ENCODE measurements at places on chromosomes 1 and 21.

GRCh38 chr1:25711555-25712298 is 88.3 kb upstream of the SELENON start:
- DNase-seq, result no peak

DNA sequence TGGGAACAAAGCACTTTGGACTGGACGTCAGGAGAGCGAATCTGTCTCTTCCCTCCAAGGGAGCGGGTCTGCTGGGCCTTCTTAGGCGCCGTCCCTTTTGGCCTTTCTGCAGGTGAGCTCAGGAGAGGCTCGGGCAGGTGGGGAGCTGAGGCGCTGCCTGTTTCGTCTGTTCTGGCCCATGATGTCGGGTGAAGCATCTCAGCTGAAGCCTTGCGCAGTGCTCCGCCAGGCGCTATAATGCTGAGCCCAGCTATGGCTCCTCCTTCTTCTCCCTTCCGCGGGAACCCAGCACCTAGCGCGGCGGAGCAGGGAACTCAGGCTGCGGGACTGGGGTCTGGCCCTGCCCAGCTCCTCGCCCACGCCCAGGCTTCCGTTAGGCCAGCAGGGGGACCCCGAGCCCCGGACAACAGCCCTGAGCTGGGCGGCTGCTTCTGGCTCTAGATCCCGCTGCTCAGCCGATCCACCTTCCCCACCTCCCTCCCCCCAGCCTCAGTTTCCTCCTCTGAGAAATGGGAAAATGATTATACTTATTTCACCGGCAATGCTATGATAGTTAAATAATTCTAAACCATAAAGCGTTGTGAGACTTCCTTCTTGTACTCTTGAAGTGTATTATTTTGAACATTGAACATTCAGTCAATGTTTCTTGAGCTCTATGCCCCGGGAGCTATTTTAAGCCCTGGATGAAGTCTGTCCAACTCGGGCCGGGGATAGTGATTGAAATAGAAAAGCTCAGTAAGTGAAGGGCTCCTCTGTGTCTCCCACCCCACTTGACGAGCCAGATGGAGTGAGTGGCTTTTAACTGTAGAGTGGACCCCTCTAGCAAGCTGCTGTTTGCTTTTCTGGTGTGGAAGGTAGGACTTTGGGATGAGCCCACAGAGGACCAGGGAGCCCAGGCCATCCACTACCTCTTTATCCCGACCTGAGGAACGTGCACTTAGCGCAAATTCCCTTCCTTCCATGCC is 9.6 kb upstream of the ADORA1 start:
- peak; percentile 88 for DNase-seq

GRCh38 chr1:198939956-198940355 is 301.1 kb downstream of the PTPRC start:
- DNase-seq, result no peak

- no peak for DNase-seq
These were observed 163.3 kb downstream of the NRIP1 start for GRCh38 chr21:14901482-14901958.

DNA sequence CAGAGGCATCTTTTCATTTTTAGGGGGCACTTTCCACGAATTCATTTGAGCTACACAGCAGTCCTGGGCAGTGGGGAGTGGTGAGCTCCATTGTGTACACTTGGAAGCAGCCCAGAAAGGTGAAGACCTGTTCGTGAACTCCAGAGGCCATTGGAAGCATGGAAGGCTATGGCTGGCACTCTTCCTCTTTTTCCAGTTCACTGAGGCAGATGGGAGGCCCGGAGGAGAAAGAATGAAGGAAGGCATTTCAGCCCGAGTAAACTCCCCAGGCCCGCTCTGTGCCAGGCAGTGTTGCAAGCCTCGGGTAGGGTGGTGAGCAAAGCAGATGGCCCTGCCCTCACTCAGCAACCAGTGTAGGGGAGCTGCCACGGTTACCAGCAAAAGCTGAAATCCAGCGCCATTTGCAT is 673 bp upstream of the DHCR24 start:
- DNase-seq, result peak; percentile 19

DNA sequence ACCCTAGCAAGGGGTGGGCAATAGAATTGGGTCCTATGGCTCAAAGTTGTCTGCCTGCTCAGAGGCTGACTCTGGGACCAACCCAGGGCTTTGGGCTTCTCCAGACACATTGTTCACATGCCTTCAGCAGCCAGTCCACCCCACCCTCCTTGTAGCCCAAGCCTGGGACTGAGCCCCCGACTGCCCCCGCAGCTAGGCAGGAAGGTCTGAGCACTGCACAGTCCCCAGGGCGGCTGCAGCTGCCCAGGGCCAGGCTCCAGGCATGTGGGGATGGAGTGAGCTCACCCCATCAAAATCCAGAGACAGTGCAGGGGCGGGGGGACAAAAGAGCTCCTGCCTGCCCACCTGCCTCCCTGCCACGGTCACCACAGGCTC is 35.6 kb downstream of the HSPG2 start:
- peak; percentile 68 for DNase-seq

GRCh38 chr1:27006683-27007082 is 6.0 kb downstream of the TENT5B start:
- DNase-seq, result no peak

DNA sequence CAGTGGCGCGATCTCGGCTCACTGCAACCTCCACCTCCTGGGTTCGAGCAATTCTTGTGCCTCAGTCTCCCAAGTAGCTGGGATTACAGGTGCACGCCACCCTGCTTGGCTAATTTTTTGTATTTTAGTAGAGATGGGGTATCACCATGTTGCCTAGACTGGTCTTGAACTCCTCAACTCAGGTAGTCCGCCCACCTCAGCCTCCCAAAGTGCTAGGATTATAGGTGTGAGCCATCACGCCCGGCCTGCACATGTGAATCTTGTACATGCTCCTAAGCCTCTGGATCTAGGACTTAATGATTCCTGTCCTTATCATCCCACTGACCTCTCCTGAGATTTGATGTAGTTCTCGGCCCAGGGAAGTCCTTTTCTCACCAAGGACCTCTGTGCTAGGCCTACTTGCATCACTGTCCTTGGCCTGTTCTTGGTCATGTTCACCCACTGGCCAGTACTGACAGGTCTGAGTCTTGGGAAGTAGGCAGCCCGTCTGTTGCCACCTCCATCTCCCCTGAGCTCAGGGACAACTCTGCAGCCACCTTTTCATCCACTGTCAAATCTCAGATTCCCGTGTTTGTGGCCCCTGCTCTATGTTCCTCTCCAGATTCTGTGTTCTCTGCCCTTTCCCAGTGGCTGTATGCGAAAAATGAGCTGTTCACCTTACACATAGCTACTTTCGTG is 9.4 kb downstream of the HYI start:
- DNase-seq, result no peak

GRCh38 chr1:62724430-62724829 is 36.2 kb upstream of the DOCK7 start:
- DNase-seq, result no peak

DNA sequence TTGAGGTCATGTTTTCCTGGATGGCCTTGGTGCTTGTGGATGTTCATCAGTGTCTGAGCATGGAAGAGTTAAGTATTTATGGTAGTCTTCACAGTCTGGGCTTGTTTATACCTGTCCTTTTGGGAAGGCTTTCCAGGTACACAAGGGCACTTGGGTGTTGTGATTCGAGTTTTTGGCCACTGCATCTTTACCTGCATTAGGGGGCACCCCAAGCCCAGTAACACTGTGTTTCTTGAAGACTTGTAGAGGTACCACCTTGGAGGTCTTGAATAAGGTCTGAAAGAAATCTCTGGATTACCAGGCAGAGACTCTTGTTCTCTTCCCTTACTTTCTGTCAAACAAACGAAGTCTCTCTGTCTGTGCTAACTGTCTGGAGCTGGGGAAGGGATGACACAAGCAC is 34.4 kb upstream of the ROR1 start:
- no peak for DNase-seq

GRCh38 chr1:173017792-173018191 is 32.9 kb downstream of the TNFSF18 start:
- DNase-seq, result no peak

GRCh38 chr1:43518935-43519686 is 11.6 kb upstream of the PTPRF start:
- DNase-seq, result no peak

DNA sequence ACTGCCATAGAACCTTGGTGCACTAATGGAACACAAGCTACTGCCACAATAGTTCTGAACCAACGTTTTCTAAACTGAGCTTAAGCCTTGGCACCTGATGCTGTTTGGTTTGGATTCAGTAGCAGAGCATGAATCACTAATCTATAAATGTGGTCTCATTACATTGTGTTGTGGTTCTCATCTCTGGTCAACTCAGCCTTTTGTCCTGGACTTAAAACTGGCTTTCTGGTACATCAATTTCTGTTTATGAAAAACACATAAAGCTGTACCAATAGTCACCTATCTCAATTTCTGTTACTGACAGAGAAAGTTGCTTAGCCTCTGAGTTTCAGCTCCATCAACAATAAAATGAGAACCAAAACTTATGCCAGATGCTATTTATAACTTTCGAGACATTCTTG is 197.5 kb upstream of the KIAA0040 start:
- DNase-seq, result no peak

GRCh38 chr1:243266231-243266630 is 10.4 kb downstream of the SDCCAG8 start:
- DNase-seq, result no peak

DNA sequence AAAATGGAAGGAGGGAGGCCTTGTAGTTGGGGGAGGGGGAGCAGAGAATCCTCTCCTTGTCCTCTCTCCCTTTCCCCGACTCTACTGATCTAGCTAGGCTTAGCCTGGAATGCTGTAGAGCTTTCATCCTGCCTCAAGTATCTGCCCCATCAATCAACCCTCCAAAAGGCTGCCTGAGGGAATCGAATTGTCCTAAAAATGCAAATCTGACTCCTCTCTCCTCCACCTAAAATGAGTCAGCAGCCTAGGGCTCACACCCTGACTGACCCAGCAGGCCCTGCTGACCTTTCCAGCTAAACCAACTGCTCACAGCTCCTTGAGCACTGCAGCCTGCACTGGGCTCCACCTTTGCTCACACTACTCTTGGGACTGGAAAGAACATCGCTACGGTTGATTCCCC is 2.8 kb downstream of the HPDL start:
- DNase-seq, result no peak

GRCh38 chr1:207962716-207963426 is 51.9 kb upstream of the CD34 start:
- DNase-seq, result peak; percentile 60

- DNase-seq, result no peak
These were observed 8.9 kb upstream of the PTPRF start for GRCh38 chr1:43521756-43522155.

DNA sequence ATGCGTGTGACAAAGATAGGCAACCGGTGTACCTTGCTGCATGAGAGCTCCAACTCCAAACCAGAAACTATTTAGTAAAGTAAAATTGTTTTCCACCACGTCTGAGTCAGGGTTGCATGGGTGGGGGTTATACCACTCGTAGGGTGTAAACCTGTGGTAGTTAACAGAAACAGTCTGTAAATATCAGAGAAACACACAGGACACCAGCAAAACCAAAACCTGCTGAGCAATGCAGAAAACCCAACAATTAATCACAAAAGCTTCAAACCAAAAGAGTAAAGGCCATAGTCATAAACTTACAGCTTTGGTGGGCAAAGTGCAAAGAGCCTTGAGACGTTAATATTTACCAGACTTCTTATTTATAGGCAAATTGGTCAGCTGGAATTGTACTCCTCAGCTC is 282.7 kb downstream of the BACH1 start:
- DNase-seq, result no peak

DNA sequence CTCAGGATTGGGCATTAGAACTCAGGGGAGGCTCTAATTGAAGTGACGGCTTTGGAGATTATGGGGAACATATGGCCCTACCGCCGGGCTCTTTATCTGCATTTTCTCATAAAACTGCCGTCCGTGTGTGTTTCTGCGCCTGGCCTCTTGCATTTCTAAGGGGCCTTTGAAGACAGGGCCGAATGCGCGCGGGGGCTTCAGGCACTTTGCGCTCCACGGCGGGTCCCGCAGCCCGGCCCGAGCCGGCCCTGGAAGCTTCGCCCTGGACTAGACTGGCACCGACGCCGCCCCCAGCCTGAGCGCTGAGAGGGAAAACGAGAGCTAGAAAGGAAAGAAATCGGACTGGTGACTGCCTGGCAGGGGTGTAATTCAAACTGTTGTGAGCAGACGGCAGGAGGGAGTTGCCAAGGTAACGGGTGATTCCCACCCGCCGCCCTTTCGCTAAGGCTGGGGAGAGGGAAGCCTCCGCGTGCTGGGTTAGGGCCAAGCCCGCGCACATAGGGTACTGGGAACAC is 120.7 kb downstream of the LMX1A start:
- DNase-seq, result peak; percentile 53

GRCh38 chr21:37139902-37140301 is 66.8 kb downstream of the TTC3 start:
- DNase-seq, result no peak

- DNase-seq, result no peak
These were observed 73.1 kb downstream of the KIF1B start for GRCh38 chr1:10283318-10283984.

DNA sequence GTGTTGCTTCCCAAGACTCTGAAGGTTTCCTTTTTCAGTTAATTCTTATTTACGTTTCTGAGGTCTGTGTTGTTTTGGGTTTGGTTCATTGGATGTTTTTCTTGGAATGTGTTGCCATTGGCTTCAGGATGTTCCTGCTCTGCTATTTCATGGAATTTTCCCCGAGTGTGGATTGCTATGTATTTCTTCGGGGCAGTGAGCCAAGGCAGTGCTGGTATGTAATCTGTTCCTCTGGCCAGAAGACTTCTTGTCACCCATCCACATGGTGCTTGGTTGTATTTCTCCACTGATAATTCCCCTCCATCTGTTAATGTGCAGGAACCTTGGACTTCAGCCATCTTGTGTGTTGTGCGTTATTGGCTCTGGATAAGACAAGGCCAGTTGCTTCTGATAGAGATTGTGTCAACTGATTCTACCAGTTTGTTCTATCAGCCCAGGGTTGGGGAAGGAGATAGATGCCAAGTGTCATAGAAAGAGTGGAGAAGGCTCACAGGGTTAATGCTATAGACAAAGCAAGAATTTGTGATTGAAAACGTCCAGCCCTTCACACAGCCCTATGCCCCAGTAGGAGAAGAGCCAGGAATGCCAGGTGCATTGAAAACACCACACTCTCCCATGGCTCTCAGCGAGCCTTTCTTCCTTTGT is 505.2 kb downstream of the PLPP3 start:
- peak; percentile 97 for DNase-seq

DNA sequence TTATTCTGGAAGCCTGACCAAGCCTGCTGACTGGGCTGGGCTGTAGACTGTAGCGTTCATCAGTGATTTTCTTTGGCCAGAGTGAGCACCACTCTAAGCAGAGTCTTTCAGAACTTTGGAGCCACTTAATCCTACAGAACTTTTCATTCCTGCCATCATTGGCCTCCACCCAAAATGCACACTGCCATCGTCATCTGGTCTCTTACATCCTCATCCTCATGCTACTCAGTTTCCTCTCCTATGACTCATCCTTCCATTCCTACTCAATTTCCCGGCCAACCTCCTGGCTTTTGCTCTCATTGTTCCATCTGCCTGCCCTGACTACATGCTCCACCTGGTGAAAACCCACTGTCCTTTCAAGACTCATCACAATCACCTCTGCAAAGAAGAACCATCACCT is 233.8 kb upstream of the USP25 start:
- no peak for DNase-seq
